HEK293T (cell line): ENCODE measurements at places on chromosomes 7 and 10.

DNA sequence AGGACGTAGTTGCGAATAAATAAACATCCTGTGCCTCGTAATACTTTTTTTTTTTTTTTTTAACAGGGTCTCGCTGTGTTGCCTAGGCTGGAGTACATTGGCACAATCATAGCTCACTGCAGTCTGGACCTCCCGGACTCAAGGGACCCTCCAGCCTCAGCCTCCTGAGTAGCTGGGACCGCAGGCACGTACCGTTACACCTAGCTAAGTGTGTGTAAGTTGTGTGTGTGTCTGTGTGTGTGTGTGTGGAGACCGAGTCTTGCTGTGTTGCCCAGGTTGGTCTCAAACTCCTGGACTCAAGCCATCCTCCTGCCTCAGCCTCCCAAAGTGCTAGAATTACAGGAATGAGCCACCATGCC is 573 bp upstream of the PON2 start:
- no peak for DNase-seq

DNA sequence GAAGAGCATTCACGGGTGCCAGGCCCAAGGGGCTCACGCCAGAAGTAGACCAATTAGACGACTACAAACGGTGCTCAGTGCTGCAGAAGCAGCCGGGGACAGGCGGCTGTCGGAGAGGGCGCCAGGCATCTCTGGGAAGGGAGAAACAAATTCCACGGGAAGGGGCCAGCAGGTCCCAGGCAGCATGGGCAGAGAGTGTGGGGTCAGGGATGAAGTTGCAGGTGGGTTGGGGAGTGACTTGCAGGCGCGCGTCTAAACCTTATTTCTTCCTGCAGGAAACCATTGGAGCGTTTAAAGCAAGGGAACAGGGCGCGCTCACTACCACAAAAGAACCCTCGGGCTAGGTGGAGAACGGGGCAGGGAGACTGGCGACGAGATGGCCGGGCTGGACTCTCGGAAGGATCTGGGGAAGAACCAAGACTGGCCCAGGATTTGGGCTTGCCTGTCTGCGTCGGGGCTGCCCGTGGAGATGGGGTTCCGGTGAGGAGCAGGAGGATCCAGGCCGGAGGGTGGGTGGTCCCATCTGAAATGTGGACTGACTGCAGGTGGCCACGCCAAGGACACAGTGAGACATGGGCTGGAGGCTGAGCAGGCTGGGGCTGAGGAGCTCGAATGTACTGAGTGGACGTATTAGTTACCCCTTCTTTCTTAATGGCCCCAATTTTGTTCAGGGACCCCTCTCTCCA is 116.3 kb upstream of the DIP2C start:
- no peak for DNase-seq

GRCh38 chr10:24929056-24929544 is 23.3 kb downstream of the PRTFDC1 start:
- no peak for DNase-seq

GRCh38 chr7:158032561-158033115 is 555.0 kb downstream of the PTPRN2 start:
- DNase-seq, result no peak

- peak; percentile 97 for DNase-seq
Observed at GRCh38 chr10:70404036-70404786, at the start of gene EIF4EBP2. Gene EIF4EBP2 (plus strand): TSS chr10:70404145. CDS start chr10:70404402, 257 bp downstream.

DNA sequence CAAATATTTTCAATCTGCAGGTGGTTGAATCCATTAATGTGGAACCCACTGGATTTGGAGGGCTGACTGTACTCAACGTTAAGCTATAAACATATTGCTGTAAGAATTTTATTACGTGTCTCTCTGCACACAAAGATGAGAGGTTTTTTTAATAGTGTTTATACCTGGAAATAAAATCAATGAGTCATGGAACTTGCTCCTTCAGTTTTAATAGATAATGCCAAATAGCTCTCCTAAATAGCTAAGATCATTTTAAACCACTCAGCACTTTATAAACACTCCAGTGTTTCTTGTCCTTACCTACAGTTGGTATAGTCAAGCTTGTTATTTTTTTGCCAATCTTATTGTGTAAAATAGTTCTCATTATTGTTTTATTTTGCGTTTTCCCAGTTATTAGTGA is 455.6 kb upstream of the FZD8 start:
- no peak for DNase-seq

DNA sequence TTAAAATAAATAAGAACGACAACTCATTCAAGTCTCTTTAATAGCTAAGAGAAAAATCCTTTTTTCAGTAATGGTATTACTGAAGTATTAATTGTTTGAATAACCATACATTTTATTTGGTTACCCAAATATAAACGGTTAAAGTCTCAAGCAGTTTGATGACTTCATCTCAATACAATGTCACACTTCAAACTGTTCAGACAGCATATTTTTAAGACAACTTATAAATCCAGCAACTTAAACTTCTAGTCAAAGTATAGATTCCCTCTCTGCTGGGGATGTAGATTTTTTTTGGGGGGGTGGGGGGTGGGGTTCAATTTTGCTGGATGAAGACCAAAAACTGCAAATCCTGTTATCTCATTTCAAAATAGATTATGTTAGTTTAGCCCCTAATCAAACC is 42.0 kb downstream of the GNA12 start:
- DNase-seq, result no peak

GRCh38 chr7:69776611-69777010 is 178.3 kb downstream of the AUTS2 start:
- DNase-seq, result no peak

- DNase-seq, result peak; percentile 40
Observed at GRCh38 chr7:106283831-106284713, 711 bp downstream of the NAMPT start.

DNA sequence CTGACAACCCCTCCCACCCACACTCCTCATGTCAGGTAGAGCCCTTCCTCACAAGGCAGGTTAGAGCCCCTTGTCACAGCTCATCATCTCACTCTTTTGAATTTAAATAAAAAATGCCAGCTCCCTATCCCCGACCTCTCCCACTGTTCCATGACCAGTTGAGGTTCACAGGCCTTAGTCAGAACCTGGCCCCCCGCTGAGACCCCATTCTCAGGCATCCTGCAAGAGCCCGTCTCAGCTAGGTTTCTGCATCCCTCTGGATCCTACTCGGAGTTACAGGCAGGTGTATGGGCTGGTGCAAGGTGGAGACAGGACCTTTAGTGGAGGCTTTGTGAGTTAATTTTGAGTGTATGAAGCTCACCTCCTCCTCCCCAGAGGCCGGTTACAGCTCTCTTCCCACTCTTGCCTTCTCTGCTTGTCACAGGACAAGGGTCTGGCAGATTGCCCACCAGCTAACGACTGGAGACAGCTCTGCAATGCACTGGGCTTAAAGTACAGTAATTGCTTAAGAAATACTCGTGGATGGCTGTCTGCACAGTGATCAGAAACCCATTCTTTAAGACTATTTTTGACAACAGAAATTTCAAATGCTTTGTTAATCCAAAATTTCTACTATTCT is 394.9 kb upstream of the DPP6 start:
- DNase-seq, result no peak

GRCh38 chr7:44987996-44988395 is 9.2 kb upstream of the MYO1G start:
- no peak for DNase-seq

DNA sequence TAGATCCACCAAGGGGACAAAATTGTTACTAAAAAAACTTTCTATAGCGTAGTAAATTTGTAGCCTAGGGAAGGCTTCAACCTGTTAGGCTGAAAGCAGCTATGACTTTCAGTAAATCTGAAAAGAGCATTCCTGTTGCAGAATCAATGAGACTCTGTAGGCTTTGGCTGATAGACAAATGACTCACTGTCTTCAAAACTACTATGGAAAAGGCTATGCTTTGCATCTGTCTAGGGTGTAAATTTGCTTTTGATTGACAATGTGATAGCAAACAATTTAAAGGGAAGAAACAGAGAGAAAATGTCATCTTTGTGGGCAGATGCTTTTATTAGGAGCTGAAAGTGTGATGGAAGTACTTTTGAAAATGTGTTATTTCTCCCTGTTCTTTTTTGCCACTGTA is 60.6 kb downstream of the ARL5B start:
- DNase-seq, result no peak

GRCh38 chr10:11209830-11210181 is 192.1 kb downstream of the CELF2 start:
- DNase-seq, result no peak
